NCI-H2081 treated with DMSO at 0.1 percent for 48 hours (cell line): ENCODE measurements at places on chromosomes 12 and 14.

DNA sequence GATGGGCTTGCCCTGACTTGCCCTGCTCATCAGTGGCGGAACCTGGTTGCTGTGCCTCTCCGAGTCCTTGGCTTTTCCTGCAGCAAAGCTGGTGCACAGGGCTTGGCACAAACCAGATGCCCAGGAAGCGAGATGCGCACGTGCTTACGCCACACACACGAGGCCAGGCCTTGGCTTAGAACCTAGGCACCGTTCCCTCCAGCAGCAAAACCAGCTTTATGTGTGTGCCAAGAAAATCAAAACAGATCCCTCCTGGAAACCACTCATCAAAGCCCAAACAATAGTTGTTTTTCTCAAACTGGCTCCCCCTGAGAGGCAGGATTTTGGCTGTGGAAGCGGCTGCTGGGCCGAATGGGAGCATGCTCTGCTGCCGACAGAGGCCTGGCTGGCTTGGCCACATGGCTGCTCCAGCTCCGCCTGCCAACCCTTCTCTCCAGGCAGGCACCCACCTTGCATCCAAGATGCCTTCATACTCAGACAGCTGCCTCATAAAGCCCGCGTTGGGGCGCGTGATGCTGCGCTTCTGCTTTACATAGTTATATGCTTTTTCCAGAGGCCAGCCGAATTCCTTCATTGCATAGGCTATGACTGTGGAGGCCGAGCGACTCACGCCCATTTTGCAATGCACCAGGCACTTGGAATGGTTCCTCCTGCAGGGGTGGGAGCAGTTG, 58.7 kb downstream of the SSH1 start:
- DNase-seq: no peak

GRCh38 chr12:30902001-30902400, 24.5 kb upstream of the TSPAN11 start:
- DNase-seq: no peak

DNA sequence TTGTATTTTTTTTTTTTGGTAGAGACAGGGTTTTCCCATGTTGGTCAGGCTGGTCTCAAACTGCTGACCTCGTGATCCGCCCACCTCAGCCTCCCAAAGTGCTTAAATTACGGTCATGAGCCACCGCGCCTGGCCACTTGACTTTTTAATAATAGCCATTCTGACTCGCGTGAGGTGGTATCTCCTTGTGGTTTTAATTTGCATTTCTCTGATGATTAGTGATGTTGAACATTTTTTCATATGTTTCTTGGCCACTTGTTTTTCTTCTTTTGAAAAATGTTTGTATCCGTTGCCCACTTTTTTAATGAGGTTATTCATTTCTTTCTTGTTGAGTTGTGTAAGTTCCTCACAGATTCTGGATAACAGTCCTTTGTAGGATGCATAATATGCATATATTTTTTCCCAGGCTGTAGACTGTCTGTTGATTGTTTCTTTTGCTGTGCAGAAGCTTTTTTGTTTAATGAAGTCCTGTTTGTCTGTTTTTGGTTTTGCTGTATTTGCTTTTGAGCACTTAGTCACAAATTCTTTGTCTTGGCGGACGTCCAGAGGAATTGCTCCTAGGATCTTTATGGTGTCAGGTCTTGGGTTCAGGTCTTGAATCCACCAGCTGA, 10.3 kb upstream of the PGAM5 start:
- no peak for DNase-seq

GRCh38 chr14:53971521-53971920, 14.9 kb upstream of the BMP4 start:
- no peak for DNase-seq

DNA sequence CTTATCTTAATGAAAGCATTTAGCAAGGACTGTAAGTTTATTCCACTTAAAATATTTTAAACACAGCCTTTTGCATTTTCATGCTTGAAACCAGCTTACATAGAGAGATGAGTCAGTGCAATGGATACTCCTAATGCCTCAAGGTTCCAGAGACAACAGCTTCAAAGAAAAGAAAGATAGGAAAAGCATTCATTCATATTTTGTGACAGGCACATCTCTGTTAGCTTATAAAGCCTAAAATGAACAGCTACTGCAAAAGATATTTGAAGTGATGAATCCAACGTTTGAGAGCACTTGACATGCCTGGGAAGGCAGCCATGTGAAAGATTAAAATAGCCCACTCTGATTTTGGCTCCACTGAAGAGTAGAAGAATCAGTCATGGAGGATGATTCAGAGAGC, 814.5 kb downstream of the RPS29 start:
- DNase-seq: no peak

- DNase-seq: no peak
These were observed 17.4 kb downstream of the FOXN3 start for GRCh38 chr14:89399594-89400068.

GRCh38 chr12:113684053-113684907, 212.6 kb upstream of the LHX5 start:
- DNase-seq: no peak

DNA sequence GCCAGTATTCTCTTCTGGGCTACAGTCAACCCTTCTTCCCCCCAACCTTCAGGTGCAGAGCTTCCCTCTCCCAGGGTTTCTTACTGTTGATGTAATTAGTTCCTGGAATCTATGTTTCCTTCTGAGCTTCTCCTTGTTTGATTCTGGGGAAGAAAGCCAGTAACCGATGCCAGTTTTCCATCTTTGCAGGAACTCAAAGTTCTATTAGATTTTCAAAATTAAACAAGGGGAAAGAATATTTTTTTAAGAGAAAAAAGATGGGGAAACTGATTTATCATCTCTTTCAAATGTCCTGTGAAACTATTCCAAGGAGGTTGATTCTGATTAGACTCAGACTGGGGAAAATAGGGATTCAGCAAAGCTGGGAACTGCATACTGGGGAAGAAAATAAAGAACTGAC, 17.9 kb upstream of the FAM234B start:
- DNase-seq: no peak

DNA sequence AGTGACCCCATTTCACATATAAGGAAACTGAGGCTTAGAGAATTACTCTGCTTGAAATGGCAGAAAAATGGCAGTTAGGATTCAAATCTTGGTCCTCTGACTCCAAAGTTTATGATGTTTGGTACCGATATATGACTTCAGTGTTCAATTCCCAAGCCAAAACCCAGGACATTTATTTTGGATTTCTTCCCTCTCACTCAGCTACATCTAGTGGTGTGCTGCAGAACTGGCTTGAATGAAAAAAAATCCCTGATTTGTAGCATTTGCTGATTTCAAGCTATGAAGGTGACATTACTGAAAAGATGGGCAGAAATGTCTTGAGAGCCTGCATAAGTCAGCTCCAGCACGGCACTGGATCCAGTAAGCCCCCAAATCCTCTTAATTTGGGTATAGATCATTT, 106.4 kb downstream of the EFCAB11 start:
- no peak for DNase-seq

DNA sequence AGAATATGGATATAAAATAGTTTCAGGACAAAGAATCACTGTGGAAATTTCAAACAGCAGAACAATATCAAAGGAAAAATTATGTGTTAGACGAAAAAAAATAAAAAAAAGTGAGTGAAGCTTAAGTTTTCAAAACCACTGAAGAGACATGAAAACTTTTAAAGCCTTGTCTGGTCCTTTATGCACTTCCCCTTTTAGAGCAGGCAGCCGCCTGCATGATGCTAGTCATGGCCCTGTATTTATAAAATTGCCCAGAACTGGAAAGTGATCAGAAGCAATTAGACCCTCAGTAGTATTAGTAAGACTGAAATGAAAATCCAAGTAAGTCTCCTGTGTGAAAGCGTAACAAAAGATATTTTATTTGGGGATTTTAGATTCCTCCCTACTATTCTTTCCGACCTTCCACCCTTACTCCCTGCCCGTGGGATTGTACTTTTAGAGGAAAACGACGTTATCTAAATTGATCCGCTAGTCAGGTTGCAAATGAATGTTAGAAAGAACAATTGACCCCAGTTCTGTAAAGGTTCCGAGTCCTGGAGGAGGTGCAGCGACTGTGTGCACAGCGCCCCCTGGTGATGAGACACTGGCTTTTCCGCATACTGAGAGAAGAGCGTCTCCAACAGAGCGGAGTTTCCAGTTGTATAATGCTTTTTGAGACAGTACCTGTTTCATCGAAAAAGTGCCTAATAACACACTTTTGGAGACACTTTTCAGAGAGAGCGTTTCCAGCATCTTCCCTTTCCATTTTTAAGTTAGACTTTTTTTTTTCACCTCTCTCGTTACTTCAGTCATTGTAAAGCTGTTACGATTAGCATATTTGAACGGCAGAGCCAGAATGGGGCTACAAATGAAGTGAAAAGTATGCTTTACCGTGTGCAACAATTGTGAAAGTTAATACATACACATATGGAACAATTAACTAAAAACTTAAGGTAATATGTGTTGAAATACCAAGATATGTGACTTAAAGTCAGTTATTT, 12.4 kb downstream of the MGST1 start:
- DNase-seq: no peak

DNA sequence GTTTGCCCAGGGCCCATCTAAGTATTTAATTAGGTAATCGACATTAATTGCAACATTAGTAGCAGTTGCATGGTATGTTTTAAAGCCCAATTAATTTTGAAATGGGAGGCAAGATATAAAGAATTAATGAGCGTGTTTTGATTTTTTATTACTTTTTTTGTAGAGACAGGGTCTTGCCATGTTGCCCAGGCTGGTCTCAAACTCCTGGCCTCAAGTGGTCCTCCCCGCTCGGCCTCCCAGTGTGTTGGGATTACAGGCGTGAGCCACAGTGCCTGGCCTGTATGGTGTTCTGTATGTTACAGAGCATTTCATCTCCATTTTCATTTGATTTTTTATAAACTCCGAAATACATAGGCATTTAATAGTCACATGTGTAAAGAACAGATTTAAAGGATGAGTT, 856 bp downstream of the GOLGA5 start:
- no peak for DNase-seq

GRCh38 chr12:121799842-121800693, 3.7 kb upstream of the SETD1B start:
- DNase-seq: no peak

DNA sequence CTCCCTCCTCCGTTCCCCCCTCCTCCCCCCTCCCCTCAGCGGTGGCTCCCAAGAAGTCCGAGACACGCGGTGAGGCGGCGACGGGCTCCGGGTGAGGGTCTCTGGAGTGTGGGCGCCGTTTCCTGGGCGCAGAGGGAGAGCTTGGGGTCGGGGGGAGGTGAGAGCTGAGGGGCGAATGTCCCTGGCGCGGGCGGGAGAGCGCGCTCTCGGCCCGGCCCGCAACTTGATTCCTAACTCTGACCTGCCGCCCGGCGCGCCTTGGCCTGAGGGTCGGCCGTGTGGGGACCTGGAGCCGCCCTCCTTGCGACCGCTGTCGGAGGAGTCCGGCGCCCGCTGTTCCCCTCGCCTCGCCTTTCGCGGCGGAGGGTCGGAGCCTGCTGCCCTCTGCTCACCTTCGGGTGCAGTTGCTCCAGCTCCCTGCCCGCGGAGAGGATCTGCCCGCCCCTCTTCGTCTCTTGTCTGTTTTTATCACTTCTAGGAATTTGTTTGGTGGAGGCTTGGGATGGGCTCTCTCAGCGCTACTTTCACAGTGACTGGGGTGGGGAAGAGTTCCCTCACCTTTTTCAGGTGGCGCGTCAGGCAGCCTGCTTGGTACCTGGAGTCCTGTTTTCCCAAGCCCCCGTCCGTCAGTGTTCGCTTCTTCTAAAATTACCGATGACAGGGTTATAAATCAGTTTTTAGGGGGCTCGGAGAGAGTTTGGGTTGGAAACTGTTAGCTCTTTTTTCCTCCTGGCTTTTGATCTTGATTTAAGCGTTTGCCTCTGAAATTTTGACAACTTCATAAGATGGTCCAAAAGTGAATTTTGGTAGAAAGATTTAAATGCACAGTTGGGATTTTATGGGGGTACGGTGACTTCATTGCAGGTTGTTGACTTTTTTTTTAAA, 495 bp downstream of the ADIPOR2 start:
- no peak for DNase-seq

- no peak for DNase-seq
These were observed 116.3 kb upstream of the IGF1 start for GRCh38 chr12:102596687-102597086.
